Stimulated activated CD4-positive, alpha-beta T cell treated with anti-CD3 and anti-CD28 coated beads, Interleukin-1b, Interleukin-23, amount 100 ng/mL, for 1 hour (primary cell): ENCODE measurements at places on chromosomes 2 and 18.

- no peak for DNase-seq
Measured at GRCh38 chr2:210480079-210480478, 3.5 kb upstream of the LANCL1 start.

- DNase-seq: no peak
Measured at GRCh38 chr2:31058096-31059035, 79.9 kb downstream of the GALNT14 start.

GRCh38 chr2:102832789-102833188 is 71.0 kb downstream of the TMEM182 start:
- DNase-seq: no peak

GRCh38 chr2:88659538-88659915 is 31.9 kb upstream of the RPIA start:
- DNase-seq: no peak

GRCh38 chr2:160876765-160877164 is 283.5 kb upstream of the TANK start:
- DNase-seq: no peak

DNA sequence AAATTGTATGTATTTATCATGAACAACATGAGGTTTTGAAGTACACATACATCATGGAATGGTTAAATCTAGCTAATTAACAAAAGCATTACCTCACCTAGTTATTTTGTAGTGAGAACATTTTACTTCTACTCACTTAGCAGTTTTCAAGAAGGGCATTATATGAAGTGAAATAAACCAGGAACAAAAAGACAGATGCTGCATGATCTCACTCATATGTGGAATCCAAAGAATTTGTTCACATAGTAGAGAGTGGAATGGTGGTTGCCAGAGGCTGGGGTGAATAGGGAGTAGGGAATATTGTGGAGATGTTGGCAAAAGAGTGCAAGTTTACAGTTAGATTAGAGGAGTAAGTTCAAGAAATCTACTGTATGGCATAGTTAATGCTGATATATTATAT is 292.0 kb downstream of the ASXL3 start:
- no peak for DNase-seq

DNA sequence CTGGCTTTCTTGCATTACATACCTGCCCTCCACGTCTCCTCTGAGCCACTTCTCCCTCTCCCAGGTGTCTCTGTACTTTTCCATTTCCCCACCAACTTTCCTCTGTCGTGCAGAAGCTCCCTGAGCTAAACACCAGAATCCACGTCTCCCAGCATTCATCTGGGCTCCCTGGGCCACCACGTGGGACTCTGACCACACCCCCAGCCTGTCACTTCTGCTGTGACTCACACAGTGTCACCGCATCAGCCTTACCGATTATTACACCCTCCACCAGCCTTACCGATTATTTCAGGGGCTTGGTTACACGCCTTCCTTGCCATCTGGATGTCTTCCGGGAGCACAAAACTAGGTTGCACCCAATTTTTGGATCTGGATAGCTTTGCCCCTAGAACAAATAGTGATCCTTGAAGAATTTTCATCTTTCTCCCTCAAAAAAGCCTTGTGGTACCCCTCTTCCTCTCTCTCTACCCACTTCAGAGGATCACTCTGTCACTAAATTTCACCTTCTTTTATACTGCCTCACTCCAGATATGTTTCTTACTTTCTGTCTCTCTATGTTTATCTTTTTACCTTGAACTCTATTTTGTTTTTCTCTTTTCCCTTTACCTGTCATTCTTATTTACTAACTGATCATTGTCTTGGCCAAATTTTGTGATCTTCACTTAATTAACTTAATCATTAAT is 136.9 kb upstream of the CAB39 start:
- no peak for DNase-seq

DNA sequence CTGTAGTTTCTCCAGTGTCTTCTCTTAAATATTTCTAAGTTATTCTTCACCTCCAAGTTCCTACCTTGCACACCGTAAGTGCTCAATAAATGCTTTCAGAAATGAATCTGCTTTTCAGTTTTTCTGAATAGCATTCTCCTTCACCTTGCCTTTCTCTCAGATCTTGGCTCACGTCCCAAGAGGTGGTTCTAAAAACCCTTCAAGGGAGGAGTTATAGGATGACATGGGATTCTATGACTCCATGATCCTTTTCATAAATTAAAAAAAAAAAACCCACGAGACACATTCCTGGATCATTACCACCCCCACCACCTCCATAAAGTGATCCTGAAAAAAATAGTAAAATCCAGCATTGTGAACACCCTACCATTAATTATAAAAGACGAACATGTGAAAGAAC is 11.7 kb downstream of the KCTD1 start:
- DNase-seq: no peak

DNA sequence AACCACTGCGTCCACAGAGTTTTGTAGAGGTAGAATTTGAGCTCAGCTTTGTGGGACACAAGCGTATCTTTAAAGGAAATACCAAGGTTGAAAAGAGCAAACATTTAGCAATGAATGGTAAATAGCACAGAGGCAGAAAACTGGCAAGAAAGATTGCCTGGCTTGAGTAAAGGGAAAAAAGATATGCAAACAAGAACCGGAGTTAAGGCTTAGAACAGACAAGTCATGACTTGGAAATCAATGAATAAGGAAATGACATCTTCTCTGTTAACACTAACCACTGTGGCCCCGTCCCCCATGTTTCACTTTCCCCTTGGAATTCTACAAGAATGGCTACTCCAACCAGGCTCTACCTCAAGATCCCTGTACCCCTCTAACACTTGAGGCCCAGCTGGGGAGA is 3.8 kb downstream of the STAM2 start:
- DNase-seq: no peak

DNA sequence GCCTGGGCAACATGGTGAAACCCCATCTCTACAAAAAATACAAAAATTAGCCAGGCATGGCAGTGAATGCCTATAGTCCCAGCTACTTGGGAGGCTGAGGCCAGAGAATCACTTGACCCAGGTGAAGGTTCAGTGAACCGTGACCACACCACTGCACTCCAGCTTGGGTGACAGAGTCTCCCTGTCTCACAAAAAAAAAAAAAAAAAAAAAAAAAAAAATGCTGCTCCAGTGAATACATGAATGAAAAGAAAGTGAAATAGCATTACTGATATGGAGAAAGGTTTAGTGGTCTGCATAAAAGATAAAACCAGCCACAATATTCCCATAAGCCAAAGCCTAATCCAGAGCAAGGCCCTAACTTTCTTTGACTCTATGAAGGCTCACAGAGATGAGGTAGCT is 44.5 kb downstream of the METTL8 start:
- DNase-seq: no peak

DNA sequence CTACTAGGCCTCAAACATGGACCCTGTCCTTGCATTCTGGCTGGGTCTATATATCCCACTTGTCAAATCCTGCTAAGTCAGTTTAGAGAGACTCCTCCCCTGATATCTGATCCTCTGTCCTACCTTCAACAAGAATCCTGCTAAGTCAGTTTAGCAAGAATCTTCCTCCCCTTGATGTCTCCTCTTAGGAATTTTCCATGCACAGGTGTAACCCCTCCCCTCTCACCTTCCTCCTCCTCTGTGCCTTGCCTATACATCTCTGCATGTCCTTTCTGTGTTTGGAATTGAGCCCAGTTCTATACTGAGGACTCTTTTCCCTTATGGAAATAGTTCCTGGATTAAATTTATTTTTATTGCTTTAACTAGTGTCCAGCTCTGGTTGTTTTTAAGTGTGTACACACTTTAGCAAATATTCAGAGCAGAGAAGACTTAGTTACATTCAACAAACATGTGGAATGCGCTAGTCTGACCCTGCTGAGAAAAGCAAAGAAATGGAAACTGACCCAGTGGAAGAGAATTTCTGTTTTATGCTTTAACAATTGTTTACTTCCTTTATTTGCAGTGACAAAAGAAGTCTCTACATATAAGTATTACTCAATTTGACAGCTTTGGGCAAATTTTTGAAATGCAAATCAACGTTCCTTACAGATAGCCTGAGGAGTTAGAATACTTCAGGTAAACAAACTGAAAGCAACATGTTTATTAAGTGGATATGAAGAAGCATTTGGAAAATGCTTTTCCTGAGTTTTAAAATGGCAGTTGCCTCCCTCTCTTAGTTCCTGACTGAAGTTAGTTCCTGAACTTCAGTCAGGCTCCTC is 80.6 kb downstream of the RIT2 start:
- no peak for DNase-seq

GRCh38 chr2:46086578-46087070 is 210.6 kb upstream of the EPAS1 start:
- no peak for DNase-seq

DNA sequence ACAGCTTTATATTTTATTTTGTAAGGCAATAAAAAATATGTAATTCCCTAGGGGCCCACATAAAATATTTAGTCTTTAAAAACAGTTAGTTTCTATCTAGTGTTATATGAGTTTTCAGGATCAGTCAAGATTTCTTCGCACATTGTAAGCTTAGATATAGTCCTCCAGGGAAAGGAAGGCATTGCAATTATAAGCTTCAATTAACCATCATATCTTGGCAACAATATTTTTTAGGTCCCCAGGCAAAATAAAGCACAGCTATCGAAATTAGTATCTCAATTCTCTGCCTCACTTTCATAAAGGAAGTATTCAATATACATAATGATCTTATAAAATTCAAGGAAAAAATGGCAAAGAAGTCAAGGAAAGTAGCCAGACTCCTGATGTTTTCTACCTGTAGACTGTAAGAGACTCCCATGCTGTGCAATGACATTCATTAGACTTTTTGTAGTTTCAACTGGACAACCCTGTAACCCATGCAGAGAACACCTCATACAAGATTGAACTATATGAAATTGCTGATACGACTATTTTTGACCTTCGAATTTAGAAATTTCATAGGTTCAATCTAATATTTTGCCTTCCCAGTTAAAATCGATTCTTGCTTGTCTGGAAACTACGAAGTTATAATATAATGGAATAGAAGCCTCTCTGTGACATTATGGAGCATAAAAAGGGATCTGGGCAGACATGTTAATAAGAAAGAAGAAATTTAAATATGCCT is 96.8 kb downstream of the UNC80 start:
- DNase-seq: no peak

GRCh38 chr2:231287696-231288095 is 89.3 kb downstream of the ARMC9 start:
- DNase-seq: no peak

GRCh38 chr2:7997279-7997678 is 684.6 kb upstream of the ID2 start:
- DNase-seq: no peak

DNA sequence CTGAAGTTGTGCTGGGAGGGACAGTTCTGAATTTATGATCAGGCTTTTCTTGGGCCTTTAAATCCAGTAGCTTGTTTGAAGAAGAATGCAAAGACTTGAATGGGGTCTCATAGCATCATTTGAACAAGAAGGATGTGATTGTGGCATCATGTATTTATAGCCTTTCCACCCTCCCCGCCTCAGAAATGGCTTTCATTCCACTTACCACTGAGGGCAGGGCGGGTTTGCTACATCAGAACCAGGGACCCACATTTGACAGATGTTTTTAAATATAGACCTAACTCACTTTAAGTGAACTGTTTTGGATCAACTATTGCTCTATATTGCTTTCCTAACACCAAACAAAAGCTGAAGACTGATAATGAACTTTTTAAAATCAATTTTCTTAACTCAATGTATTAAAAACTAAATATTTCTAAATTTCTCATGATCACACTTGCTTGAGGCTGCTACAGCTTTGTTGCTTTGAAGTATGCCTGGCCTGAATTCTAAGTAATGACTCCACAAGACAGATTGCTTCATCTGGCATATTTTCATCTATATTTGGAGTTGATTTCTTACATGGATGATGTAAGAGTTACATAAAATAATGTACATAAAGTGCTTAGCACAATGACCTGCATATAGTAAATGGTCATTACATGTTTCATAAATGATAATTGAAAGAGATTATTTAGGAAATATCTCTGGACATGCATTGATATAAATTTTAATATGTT is 1552.9 kb upstream of the SLC39A10 start:
- DNase-seq: no peak

DNA sequence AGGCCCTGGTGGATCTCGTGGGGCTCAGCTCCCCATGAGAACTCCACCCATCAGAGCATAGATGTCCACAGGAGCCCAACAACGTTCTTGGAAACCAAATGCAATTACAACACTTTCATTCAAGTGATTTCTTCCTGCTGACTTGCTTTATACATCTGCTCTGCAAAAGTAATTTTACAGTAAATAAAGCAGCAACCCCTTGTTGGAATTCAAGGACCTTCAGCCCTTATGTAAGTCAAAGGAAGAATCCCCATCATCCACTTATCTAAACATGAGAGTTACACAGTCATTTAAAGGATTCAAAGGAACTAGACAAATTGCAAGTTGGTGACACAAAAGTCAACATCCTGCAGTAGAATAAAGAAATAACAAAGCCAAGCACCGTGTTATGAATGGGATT is 17.1 kb upstream of the ANTXR1 start:
- no peak for DNase-seq

GRCh38 chr2:29212009-29212408 is 96.8 kb downstream of the CLIP4 start:
- DNase-seq: no peak

- DNase-seq: no peak
Measured at GRCh38 chr2:182081602-182082260, 96.1 kb downstream of the PPP1R1C start.

DNA sequence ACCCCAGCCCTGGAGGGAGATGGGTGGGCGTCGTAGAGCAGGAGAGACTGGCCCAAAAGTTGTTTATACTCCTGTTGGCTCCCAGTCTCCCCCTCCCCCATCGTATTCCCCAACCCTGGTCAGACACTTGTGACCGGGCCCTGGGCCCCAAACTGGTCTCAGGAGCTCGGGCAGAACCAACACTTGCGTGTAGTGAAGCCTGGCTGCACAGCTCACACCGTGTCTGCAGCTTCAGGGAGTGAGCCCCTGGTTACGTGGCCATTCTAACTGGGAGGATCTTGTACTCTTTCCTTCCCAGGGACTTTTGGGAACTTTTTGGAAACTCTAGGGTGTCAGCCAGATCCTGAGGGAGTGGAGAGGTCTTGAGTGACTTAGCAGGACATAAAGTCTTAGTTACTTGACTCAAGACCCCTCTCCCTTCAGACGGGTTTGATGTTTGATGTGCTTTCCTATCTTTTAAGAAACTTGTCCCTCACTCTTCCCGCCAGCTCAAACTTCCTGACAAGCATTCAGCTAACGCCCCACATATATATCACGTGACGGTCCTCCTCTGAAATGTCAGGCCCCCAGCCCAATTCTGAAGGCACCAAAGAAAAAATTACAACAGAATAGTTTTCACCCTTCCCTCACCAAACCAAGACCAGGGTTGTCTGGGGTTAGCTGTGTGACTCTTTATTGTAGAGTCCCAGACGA is 2.3 kb downstream of the PKDCC start:
- DNase-seq: no peak

DNA sequence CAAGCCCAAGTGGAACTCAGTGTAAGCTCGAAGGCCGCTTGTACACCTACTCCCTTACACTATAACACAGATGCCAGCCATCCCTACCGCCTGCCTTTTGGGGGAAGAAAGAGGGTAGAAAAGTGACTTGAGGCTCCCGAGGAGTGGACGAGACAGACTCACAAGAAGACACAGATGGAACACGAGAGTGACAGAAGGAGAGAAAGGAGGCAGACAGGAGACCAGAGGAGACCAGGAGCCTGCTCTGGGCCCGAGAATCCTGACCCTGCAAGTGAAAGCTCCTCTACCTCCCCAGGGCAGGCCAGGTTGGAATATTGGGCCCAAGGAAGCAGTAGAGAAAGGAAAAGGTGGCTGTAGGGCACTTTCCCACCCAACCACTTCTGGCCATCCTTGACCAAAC is 23.4 kb upstream of the TNS1 start:
- DNase-seq: no peak
